ENCODE measurements at places on chromosomes 5 and 9.

DNA sequence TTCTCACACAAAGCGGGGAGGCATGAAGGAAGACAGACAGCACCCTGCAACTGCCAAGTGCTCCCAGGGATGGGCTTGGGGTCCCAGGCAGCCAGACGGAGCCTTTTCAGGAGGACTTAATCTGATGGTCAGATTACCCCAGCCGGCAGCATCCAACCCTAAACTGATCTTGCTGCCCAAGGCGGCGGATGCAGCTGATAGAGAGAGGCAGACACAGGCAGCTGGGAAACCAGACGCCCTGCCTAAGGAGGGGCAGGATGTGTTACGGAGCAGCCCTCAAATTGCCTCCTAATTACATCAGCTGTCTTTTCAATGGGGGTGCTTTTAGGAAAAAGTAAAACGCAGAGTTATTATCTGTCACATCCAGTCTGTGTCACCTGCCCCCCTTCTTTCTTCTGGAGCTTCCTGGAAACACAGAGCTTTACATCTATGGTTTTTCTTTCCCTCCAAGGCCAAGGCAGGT, 190.9 kb upstream of the PANK3 start:
- DNase-seq = no peak

- DNase-seq = no peak
Measured at GRCh38 chr5:80114860-80115259, 79.7 kb downstream of the THBS4 start.

- no peak for DNase-seq
Measured at GRCh38 chr9:124345751-124346281, 69.4 kb downstream of the PSMB7 start.

GRCh38 chr9:128274245-128274644, 1.6 kb downstream of the GOLGA2 start:
- no peak for DNase-seq

- DNase-seq = peak; percentile 21
Measured at GRCh38 chr5:56517011-56517416, 283.9 kb upstream of the ANKRD55 start.

- DNase-seq = no peak
Measured at GRCh38 chr5:102271759-102272158, 24.3 kb downstream of the SLCO4C1 start.

DNA sequence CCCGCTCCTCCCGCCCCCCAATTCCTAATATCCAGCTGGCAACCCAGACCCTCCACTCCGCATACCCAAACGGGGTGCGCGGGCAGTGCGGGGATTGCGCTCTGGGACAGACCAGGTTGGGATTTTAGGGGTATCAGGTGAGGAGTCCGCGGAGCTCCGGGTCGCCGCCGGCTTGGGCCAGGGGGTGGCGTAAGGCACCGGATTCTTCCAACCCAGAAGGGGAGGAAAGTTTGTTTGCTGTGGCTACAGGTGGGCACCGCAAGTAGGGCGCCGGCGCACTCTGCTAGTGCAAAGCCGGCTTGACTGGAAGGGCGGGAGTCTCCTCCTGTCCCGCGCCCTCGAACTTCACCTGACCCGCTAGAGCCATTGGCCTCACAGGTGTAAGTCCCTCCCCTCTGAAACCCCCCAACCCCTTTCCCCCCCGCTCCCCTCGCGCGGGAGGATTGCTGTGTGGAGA, 709 bp downstream of the IQGAP2 start:
- no peak for DNase-seq

Measured in EL (cell line).